A549 treated with Mapracorat at 1 μM for 4 hours (cell line): ENCODE measurements at places on chromosomes 5 and 9. TPM values are rescaled to one million over a fixed set of nuclear protein-coding genes. Genes with fewer than 3 reads are reported as not detected.

Gene TNFSF15
- 0.08 to 0.12 TPM (median 0.10 TPM) in 5 replicates for total RNA-seq

Gene FAM153A
- total RNA-seq, result not detected in 5 replicates

Gene AGGF1
- 11.7 to 15.0 TPM (median 12.5 TPM) in 5 replicates for total RNA-seq

Gene FRMD3
- total RNA-seq, result 4.2 to 6.5 TPM (median 4.4 TPM) in 5 replicates

Gene FGF1
- 0.16 to 0.95 TPM (median 0.25 TPM) in 5 replicates for total RNA-seq

Gene OTP
- 0.05 to 0.13 TPM (median 0.08 TPM) in 5 replicates for total RNA-seq

Gene SLC34A3
- total RNA-seq, result 0.08 to 0.28 TPM (median 0.09 TPM) in 3 of 5 replicates, not detected in the others

Gene SMIM33
- not detected in 5 replicates for total RNA-seq

Gene CCL27
- total RNA-seq, result 0.28 TPM in 1 of 5 replicates, not detected in the others

Gene HTR4
- total RNA-seq, result not detected in 5 replicates

Gene GDA
- 0.48 to 1.4 TPM (median 1.0 TPM) in 5 replicates for total RNA-seq

Gene TRIM23
- 5.7 to 8.3 TPM (median 7.0 TPM) in 5 replicates for total RNA-seq

Gene SLC6A7
- total RNA-seq, result 0.05 TPM in 1 of 5 replicates, not detected in the others

Gene C1QTNF2
- total RNA-seq, result 0.08 to 0.17 TPM (median 0.13 TPM) in 4 of 5 replicates, not detected in the other

Gene FBXO10
- 6.5 to 8.3 TPM (median 6.8 TPM) in 5 replicates for total RNA-seq

Gene LECT2
- not detected in 5 replicates for total RNA-seq

Gene TXNDC8
- total RNA-seq, result not detected in 5 replicates

Gene PCDHA6
- 0.06 to 0.08 TPM in 2 of 5 replicates, not detected in the others for total RNA-seq

Gene LHX2
- 4.0 to 5.3 TPM (median 4.7 TPM) in 5 replicates for total RNA-seq

Gene ZBTB34
- 3.3 to 4.0 TPM (median 3.6 TPM) in 5 replicates for total RNA-seq

Gene TMEM174
- not detected in 5 replicates for total RNA-seq

Gene RAB3C
- not detected in 5 replicates for total RNA-seq

Gene NOP16
- 117 to 134 TPM (median 130 TPM) in 5 replicates for total RNA-seq
